ENCODE measurements at places on chromosomes 1 and 21.

GRCh38 chr1:247415423-247416361 is at the start of gene NLRP3:
Gene NLRP3, plus strand, starts transcription at chr1:247416173. Its CDS starts 2,628 bp downstream, at chr1:247418801.
- no peak for DNase-seq

- DNase-seq = peak; percentile 42
Measured at GRCh38 chr1:152034654-152035538, 1.9 kb downstream of the S100A11 start.

DNA sequence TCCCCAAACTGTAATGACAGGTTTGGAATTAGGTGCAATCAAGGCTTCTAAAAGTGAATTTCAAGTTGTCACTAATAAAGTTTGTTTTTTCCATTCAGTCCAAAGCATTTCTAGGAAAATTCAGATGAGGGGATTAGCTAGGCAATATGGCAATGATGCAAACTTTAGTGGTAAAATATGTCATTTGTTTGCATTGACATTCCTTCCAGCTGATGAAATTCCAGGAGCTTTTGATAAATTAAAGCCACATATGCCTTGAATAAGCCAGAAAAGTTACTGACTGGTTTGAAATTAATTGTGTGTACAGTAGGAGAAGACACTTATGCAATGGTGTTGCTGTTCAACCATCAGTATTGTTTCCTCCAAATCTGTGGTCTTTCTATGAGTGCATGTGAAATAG is 57.8 kb downstream of the MROH9 start:
- peak; percentile 29 for DNase-seq

DNA sequence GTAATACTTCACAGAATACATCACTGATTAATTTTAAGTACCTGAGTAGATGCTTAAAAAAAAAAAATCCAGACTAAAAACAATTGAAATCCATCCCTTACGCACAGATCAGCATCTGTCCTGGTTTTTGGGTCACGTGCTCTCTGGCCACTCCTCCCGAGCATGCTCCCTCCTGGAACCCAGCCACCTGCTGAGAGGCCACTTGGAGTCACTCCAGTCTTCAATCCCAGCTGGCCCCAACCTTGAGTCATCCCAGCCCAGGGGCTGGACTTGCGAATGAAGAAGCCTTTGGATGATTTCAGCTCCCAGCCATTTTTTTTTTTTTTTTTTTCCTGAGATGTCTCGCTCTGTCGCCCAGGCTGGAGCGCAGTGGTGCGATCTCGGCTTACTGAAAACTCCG is 8.9 kb downstream of the MAP1LC3C start:
- DNase-seq = peak; percentile 70

- no peak for DNase-seq
Measured at GRCh38 chr1:161054805-161055204, 9.0 kb upstream of the USF1 start.
